Activated naive CD4-positive, alpha-beta T cell treated with anti-CD3 and anti-CD28 coated beads, Interleukin-2, amount 50 U/mL, for 72 hours (primary cell): ENCODE measurements at places on chromosomes 13 and 19. TPM values are rescaled to one million over a fixed set of nuclear protein-coding genes. Genes with fewer than 3 reads are reported as not detected.

The ZNF415 gene
- total RNA-seq: 1.6 TPM

The FARP1 gene
- total RNA-seq: 0.58 TPM

The TMPRSS9 gene
- not detected for total RNA-seq

The NCAN gene
- total RNA-seq: not detected

The SRRM5 gene
- total RNA-seq: 0.68 TPM

The KIR2DL1 gene
- not detected for total RNA-seq

The SERTAD1 gene
- 13.8 TPM for total RNA-seq

The ONECUT3 gene
- not detected for total RNA-seq

The GPR18 gene
- total RNA-seq: 2.0 TPM

The ASPDH gene
- total RNA-seq: not detected

The DAND5 gene
- total RNA-seq: 0.31 TPM

The TINCR gene
- total RNA-seq: 0.82 TPM
